ENCODE measurements at places on chromosomes 4 and X.

DNA sequence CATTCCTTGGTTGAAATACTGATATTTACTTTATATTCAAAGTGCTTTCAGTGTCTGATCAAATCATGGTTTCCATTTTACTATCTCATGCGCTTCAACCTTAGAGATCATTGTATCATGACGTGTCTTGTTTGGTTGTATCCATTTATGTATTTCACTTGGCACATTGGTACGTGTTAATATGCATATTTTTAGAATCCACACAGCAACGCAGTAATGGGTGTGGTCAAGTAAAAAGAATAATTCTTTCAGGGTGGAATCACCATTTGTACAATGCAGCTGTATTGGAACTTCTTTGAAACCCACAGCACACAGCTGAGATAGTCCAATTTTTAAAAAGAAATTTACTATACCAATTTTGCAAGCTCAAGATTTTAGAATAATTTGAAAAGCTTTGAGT lies 29.1 kb downstream of the VCX start:
- no peak for DNase-seq

DNA sequence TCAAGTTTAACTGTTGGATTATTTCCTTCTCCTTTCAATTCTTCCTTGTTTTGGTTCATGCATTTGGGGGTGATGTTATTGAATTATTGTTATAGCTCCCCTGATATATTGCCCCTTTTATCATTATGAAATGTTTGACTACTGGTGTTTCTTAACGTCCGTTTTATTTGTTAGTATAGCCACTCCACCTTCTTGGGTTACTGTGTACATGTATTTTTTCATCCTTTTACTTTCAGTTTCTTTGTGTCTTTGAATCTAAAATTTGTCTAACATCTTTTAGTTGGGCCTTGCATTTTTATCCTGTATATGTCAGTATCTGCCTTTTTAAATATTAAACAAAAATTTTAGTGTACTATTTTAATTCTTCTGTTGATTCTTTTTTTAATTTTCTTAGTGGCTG lies 88.7 kb downstream of the TNIP2 start:
- DNase-seq, result no peak

- DNase-seq, result no peak
Measured at GRCh38 chr4:54517781-54518444, 139.8 kb upstream of the KIT start.

DNA sequence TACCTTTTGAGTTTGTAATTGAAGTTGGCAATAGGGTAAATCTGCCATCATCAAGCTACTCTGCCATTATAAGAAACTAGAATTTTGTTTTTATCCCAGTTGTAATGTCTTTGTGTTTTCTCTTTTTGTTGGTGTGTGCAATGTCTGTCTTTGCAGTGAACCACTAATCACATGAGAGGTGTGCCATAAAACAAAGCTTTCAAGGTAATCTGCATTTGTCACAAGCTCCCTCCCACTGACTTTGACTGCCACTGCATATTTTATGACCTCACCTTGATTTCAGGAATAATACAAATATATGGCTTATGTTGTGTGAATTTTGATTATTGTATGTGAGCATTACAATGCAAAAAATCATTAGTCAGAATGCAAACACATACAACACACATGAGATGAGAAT lies 9.0 kb upstream of the GBA3 start:
- DNase-seq, result no peak

- DNase-seq, result no peak
Measured at GRCh38 chr4:128916832-128917231, 107.3 kb downstream of the JADE1 start.
